Right kidney (tissue), 9 donors: ENCODE measurements at places on chromosomes 6 and 20.

GRCh38 chr6:105588123-105588710 is 185.3 kb upstream of the PREP start:
- no peak for DNase-seq

GRCh38 chr6:1379017-1379787 is 10.2 kb upstream of the FOXF2 start:
- DNase-seq = peak; percentile 79

- DNase-seq = no peak
Observed at GRCh38 chr6:152981219-152981618, 1.6 kb downstream of the FBXO5 start.

DNA sequence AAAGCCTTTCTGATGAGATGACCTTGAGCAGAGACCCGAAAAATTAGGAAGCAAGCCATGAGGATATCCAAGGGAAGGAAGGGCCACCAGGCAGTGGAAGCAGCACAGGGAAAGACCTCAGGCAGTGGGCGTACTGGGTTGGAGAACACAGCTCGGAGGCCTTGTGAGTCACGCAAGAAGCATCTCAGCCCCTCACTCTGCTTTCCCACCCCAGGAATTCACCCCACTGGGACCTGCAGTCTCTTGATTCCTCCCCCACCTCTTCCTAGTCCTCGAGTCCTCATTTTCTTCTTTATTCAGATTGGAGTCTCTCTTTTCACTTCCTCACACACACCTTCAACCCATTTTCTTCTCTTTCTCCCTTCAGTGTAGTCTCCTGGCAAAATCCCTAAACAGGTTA is 27.0 kb downstream of the RPRD1B start:
- DNase-seq = no peak

DNA sequence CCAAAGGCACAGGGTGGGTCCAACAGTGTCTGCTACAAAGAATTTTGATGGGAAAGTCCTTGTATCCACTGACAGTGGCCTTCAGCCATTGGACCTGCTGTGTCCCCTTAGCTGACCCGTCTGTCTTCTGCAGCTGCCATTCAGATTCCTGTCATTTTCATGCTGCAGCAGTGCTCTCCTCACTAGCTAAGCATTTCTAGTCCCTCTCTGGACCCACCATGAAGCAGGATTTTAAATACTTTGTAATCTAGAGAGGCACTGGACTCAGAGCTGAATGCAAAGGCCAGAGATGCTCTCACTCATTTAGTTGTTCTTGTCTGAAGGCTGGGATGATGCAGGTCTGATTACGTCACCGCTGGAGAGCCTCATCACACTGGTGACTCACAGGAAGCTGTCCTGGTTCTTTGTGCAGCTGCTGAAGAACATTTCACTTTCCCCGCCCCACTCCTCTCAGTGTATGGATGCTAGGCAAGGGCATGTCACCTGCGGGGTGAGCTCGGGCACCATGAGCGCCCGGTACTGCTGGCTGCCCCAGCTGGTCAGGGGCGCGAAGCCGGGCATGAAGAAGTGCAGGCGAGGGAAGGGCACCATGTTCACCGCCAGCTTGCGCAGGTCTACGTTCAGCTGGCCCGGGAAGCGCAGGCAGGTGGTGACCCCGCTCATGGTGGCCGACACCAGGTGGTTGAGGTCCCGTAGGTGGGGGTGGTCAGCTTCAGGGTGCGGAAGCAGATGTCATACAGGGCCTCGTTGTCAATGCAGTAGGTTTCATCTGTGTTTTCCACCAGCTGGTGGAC is 19.4 kb upstream of the TUBB2A start:
- DNase-seq = no peak

- no peak for DNase-seq
Observed at GRCh38 chr6:84976526-84977362, 212.3 kb upstream of the TBX18 start.

DNA sequence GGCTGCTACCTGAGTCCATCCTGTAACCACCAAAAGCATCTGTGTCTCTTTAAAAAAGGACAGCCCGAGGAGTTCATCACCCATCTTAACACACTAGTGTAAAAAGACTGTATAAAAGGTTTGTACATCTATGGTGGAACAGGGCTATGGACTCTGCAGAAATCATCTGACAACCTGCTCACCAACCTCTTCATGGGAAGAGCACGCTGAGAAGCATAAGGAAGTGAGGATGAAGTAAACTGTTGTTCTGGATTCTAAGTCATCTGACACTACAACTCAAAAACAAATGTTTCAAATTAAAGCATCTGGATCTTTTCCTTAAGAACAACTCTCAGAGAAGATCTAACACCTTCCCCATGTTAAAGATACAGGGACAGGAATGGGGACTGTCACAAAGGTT is 5.4 kb downstream of the IFNGR1 start:
- no peak for DNase-seq

GRCh38 chr6:135707426-135707825 is 144.1 kb upstream of the PDE7B start:
- DNase-seq = no peak

DNA sequence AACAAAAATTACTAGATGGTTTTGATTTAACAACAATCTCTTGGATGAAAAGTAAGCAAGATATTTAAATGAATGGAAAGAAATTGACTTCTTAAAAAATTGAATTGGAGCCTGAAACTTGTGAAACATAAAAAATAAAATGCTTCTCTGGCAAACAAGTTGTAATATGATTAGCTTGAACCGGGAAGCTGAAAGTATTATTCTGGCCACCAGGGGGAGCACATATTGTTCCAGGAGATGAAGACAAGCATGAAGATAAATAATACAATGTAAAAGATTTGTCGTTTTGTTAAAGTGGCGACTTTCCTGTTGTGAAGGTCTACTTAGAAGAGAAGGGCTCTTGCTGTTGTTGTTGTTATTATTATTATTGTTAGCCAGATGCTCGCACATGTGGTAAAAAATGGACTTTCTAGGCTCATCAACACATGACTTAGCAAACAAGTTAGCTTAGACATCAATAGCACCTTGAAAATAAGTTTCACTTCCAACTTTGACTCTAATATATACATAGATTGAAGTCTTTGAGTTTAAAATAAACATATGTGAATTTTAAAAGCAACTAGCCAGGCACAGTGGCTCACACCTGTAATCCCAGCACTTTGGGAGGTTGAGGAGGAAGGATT is 14.2 kb downstream of the PAX1 start:
- no peak for DNase-seq

DNA sequence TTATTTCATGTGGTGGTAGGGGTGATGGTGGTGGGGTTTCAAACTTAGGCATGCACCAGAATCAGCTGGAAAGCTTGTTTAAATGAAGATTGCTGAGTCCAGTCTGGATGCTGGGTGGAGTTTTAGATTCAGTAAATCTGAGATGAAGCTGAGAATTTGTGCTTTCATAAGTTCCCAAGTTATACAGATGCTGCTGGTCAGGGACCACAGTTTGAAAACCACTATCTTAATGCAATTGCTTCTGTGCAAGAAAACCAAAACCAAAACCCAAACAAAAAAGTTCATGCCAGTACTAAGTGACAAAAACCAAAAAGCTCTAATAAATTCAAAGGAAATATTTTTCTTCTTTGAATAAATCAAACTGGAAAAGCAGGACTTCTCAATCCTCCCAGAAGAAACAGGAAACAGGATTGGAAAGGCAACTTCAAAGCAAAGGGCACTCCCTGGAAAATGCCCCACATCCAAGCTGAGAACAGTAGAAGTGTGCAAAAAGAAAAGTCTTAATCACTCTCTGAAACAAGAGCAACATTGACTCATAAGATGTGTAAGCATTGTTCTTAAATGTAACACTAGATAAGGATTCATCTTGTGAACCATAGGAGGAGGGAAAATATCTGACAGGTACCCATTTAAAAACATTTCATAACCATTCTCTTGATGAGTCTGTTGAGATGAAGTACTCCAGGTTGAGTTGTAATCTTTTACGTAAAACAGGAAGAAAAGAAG is 481.5 kb upstream of the HSF2 start:
- DNase-seq = no peak
